ENCODE measurements at places on chromosomes 7 and 10. TPM values are rescaled to one million over a fixed set of nuclear protein-coding genes. Genes with fewer than 3 reads are reported as not detected.

The DNA2 gene
- 5.9 TPM for total RNA-seq

GRCh38 chr10:132399117-132400035, 2.4 kb downstream of the PWWP2B start:
- no peak overlapping the region for H3K4me3 ChIP-seq
- no peak overlapping the region for H3K27ac ChIP-seq
- no peaks in the 10 kb centered on the region for H3K36me3 ChIP-seq
- H3K4me1 ChIP-seq: peaks cover 19% of the 10 kb centered on the region

GRCh38 chr10:72318418-72319262, 36.1 kb downstream of the DNAJB12 start:
- DNase-seq: no peak
- H3K4me1 ChIP-seq: peaks cover 55% of the 10 kb centered on the region
- H3K27me3 ChIP-seq: no peaks in the 10 kb centered on the region
- H3K36me3 ChIP-seq: no peaks in the 10 kb centered on the region

DNA sequence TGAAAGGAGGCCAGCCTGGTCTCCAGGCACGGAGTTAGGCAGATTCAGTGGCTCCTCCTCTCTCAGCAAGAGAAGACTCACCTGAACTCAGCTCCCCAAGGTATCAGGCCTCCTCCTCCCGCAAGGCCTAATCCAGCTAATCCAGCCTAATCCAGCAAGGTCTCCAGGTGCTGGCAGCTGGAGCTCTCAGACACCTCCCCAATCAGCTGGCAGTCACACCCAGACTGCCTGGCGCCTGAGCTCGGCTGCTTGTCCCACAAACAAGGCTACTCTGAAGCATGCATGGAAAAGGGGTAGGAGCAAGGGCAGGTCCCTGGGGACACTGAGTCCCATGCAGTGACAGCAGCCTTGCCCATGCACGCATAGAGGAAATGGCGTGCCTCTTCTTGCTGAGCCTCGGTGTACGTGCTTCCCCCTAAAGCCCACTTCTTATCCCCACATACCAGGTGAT, 3.3 kb upstream of the OPN4 start:
- DNase-seq: no peak
- H3K4me1 ChIP-seq: peaks cover 12% of the 10 kb centered on the region
- H3K36me3 ChIP-seq: no peaks in the 10 kb centered on the region
- H3K27me3 ChIP-seq: no peaks in the 10 kb centered on the region
- no peak overlapping the region for H3K4me3 ChIP-seq
- no peak overlapping the region for H3K27ac ChIP-seq

DNA sequence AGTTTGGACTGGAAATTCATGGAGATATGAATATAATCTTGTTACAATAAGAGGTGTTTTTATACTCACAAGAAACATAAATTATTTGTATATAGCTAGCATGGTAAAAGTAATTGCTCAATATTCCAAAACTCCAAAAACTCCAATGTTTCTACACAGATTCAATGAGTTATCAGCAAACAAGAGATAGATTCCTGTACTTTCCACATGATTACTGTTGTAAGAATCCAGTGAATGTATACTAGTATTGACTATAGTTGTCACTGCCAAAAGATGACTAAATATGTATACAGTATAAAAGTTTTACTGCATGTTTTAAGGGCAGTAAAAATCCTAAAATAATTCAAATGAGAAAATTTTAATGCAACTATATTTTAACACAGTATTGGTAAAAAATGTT, 10.7 kb downstream of the ATOH7 start:
- H3K36me3 ChIP-seq: no peaks in the 10 kb centered on the region
- no peaks in the 10 kb centered on the region for H3K27me3 ChIP-seq
- H3K4me1 ChIP-seq: no peaks in the 10 kb centered on the region
- H3K4me3 ChIP-seq: no peak overlapping the region
- no peak for DNase-seq

- H3K36me3 ChIP-seq: no peaks in the 10 kb centered on the region
- no peaks in the 10 kb centered on the region for H3K4me1 ChIP-seq
- no peak overlapping the region for H3K27ac ChIP-seq
- H3K4me3 ChIP-seq: no peak overlapping the region
- no peak for DNase-seq
- H3K27me3 ChIP-seq: no peaks in the 10 kb centered on the region
These were observed 95.9 kb downstream of the POLL start for GRCh38 chr10:101492205-101492604.

DNA sequence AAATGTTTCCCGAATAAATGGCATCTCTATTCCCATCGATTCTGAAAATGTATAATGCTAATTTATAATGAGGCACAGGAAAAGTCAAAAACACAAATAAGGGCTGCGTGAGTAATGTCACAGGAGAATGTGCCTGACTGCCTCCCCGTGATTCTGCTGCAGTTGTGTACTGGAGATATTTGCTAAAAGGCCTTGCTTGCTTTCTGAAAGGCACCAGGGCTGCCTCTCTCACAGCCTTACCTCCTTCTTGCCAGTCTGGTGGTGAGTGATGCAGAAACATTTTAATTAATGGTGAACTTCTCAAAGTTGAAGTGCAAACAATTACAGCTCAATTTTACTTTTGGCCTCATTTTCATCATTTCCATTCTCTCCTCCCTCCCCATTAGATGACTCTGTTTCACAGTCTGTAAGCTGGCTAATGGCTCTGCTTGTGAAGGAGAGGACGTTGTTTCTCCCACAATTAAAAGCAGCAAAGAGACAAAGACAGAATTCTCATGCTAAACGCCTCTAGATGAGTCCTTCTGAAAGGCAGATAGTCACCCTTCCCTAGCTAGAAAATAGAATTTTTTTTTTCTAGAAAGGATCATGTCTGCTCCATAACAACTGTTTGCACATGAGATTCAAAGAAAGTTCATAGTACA, 377.6 kb downstream of the MDFIC start:
- no peaks in the 10 kb centered on the region for H3K27me3 ChIP-seq
- H3K36me3 ChIP-seq: no peaks in the 10 kb centered on the region
- no peak for DNase-seq
- no peak overlapping the region for H3K4me3 ChIP-seq
